ENCODE measurements at places on chromosomes 13 and 19. TPM values are rescaled to one million over a fixed set of nuclear protein-coding genes. Genes with fewer than 3 reads are reported as not detected.

Gene EGLN2
- 62.5 TPM for total RNA-seq

Gene MAP2K7
- total RNA-seq, result 24.6 TPM

Gene ICAM1
- total RNA-seq, result 9.3 TPM

Gene METTL21C
- not detected for total RNA-seq

Gene APC2
- 0.16 TPM for total RNA-seq

Gene CPB2
- not detected for total RNA-seq

Gene CEACAM16
- not detected for total RNA-seq

Gene BRME1
- 0.61 TPM for total RNA-seq

Gene CLEC4M
- not detected for total RNA-seq

Gene MCEMP1
- total RNA-seq, result not detected

Gene SYNGR4
- total RNA-seq, result not detected
